ENCODE measurements at places on chromosomes 13 and 19.

GRCh38 chr13:95003019-95003813 lies 290.9 kb upstream of the SOX21 start:
- no peak for DNase-seq

DNA sequence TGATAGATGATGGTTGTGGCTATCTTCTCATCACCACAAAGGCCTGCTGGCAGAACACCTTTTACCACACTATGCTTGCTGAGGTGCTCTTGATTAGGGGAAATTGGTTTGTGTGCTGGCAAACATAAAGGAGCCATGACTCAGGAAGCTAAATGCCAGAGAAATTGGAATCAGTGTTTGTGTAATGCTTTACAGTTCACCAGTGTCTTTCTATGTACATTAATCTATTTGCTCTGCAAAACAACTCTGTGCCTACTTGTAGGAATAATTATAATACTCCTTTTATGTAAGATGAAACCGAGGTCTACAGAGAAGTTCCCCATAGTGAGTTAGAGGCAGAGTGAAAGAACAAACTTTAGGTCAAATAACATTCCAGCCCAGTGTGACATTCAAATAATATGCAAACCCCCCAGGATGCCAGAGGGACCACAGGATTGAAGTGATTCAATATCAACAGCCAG lies 390.5 kb upstream of the HTR2A start:
- DNase-seq: no peak

DNA sequence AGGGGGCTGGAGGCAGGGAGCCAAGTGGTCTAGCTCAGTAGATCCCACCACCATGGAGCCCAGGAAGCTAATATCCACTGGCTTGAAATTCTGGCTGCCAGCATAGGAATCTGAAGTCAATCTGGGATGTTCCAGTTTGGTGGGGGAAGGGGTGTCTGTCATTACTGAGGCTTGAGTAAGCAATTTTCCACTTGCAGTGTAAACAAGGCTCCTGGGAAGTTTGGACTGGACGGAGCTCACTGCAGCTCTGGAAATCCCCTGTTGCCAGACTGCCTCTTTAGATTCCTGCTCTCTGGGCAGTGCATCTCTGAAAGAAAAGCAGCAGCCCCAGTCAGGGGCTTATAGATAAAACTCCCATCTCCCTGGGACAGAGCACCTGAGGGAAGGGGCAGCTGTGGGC lies 349.2 kb upstream of the KLHL1 start:
- DNase-seq: no peak

DNA sequence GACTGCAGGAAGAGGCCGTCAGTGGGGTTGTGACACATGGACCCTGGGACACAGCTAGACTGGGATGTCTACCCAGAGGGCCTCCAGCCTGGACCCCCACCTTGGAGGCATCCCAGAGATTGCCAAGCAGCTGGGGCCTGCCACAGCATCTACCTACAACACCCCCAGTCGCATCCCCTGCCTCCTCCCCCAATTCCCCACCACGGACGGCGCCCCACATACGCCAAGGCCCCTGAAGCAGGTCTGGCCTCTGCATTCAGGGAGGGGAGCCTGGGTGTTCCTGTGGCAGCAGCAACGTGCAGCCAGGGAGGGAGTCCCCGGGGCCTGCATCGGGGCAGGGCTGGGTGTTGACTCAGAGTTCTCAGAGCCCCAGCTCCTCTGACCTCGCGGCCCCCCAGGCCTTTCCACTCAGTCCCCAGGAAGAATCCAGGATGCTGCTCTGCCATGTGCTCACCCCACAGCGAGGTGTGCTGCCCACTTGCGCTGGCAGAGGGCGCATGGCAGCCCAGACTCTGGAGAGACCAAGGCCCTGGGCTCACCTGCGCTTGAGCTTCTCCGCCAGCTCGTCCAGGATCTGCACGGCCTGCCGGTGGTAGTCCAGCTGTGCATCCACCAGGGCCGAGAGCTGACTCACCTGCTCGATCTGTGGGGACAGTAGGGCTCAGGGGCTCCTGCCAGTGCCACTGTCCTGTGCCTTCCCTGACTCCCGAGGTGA lies 19.6 kb downstream of the MPND start:
- DNase-seq: no peak

- DNase-seq: no peak
Measured at GRCh38 chr13:35629026-35629425, 152.5 kb upstream of the MAB21L1 start.

- no peak for DNase-seq
Measured at GRCh38 chr19:18368504-18369222, 17.3 kb upstream of the GDF15 start.

GRCh38 chr19:5547881-5548280 lies 19.9 kb downstream of the TINCR start:
- DNase-seq: peak; percentile 54

GRCh38 chr19:1567116-1567847 lies 843 bp downstream of the MEX3D start:
- no peak for DNase-seq

DNA sequence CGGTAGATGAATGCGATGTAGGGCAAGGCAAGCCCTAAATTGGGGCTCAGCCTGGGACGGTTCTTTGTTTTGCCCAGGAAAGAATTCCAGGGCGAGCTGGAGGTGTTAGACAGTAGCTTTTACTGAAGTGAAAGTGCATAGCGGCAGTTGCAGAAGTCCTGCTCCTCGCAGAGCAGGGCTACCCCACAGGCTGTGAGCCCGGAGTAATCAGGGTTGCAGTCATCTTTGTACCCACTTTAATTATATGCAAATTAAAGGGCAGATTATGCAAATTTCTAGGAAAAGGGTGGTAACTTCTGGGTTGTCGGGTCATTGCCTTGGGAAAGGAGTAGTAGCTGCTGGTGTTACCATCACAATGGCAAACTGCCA lies 30.5 kb downstream of the VAV1 start:
- no peak for DNase-seq

DNA sequence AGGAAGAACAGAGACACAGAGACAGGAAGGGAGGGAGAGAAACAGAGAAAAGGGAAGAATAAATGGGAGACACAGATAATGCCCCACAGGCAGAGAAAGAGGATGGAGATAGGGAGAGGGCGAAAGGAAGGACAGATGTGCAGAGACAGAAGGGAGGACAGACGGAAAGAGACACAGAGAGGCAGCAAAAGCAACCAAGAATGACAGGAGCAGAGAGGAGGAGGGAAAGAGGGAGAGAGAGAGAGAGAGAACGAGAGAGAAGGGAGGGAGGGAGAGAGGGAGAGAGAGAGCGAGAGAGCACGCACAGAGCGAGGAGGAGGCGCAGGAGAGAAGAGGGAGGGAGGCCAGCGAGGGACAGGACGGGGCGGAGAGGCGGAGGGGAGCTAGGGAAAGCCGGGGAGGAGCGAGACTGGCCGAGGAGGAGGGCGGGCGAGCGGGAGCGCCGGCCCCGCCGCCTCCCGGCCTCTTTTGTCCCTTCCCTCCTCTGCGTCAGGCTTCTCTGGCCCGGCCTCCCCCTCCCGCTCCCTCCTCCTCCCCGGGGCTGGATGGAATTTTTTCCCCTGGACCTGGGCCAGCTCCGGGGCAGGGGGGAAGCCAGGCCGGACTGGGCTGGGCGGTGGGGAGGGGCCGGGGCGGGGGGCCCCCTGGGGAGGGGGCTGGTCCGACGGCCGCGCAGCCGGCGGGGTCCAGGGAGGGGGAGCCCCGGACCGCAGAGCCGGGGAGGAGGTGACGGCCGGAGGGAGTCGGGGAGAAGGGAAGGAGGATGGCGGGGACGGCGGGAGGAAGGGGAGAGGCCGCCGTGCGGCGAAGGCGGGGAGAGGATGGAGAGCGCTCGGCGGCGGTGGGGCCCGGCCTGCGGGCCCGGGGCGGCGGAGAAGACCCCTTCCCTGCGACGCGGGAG lies 4.2 kb upstream of the SPACA6 start:
- DNase-seq: no peak

- no peak for DNase-seq
Measured at GRCh38 chr13:92175330-92175729, 776.9 kb downstream of the GPC5 start.

DNA sequence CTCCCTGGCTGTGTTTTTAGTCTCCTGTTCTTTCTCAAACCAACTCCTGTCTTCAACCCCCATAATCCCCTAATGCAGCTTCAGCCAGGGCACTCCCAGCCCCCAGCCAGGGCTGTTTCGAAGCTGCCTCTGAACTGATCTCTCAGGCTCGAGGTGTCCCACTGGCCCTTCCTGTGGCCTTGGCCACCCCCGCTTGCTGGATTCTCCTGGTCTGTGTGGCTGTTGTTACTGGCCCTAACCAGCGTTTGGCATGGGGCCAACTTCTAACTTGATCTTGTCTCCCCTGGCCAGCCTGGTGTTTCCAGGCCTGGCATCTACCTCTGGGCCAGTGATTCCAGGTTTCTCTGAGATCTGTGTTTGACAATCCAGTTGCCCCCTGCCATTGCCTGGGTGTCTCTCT lies 11.0 kb downstream of the XAB2 start:
- DNase-seq: no peak

- DNase-seq: peak; percentile 68
Measured at GRCh38 chr19:50377051-50377461, 799 bp downstream of the NR1H2 start.

DNA sequence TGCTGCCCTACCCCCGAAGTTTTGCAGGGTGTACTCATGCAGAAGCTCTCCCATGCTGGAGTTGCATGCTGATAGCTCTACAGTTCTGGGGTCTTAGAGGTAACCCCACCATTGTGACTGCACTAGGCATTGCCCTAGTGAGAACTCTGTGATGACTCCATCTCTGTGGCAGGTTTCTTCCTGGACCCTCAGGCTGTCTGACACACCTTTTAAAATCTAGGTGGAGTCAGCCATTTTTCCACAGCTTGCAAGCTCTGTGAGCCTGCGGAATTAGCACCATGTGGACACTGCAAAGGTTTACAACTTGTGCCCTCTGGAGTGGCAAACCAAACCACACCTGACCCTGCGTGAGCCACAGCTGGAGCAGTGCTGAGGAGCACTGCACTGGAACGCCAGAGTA lies 636.2 kb upstream of the SPRY2 start:
- no peak for DNase-seq

- DNase-seq: no peak
Measured at GRCh38 chr19:3003046-3003445, 25.7 kb downstream of the TLE6 start.

- no peak for DNase-seq
Measured at GRCh38 chr19:15635016-15635805, 5.5 kb upstream of the CYP4F3 start.

DNA sequence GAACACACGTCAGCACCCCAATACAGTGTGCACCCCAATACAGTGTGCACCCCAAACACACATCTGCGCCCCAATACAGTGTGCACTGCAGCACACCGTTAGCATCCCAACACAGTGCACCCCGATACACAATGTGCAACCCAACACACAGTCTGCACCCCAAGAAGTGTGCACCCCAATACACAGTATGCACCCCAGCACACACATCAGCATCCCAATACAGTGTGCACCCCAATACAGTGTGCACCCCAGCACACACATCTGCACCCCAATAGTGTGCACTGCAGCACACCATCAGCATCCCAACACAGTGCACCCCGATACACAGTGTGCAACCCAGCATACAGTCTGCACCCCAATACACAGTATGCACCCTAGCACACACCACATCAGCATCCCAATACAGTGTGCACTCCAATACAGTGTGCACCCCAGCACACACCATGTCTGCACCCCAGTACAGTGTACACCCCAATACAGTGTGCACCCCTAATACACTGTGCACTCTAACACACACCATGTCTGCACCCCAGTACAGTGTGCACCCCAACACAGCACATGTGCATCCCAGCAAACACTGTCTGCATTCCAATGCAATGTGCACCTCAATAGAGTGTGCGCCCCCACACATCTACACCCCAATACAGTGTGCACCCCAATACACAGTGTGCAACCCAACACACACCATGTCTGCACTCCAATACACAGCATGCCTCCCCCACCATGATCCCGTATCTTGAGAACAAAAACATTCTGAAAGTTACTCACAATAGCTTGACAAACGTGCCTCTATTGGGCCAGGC lies 855 bp upstream of the CARS2 start:
- no peak for DNase-seq

- DNase-seq: no peak
Measured at GRCh38 chr19:49415102-49415809, 8.0 kb downstream of the PTH2 start.

GRCh38 chr13:94708031-94708859 lies 4.1 kb downstream of the SOX21 start:
- DNase-seq: no peak

DNA sequence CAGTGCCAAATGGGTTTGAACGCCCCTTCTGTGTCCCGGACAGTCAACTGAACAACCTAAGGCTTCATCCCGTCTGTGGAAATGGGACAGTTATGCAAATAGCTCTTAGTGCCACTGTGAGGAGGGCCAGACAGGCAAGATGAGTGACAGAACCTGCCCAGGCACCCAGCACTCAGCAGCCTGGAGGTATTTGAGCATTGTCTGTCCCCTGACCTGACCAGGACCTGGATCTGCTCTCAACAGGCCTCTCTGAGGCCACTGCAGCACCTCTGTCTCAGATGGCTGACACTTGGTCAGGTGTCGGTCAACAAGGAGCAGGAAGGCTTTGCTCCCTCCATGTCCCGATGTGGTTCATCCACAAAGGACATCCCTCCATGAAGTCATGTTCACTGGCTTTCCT lies 67.9 kb downstream of the CCDC70 start:
- DNase-seq: no peak

DNA sequence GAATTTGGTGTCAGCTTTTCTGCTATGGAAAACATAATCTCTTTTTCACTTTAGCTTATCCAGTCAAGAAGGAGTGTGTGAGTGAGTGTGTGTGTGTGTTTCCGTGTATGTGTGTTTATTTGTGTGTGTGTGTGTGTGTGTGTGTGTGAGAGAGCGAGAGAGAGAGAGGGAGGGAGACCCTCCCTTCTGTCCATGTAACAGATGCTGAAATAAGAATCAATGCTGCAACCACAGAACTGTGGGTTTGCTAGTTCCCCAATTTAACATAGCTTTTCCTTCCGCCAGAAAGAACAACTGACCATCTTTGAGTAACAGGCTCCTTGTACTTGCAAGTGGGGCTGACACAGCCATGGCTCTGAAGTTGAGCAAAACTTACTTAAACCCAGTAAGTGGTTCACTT lies 5.2 kb downstream of the LCP1 start:
- DNase-seq: no peak

DNA sequence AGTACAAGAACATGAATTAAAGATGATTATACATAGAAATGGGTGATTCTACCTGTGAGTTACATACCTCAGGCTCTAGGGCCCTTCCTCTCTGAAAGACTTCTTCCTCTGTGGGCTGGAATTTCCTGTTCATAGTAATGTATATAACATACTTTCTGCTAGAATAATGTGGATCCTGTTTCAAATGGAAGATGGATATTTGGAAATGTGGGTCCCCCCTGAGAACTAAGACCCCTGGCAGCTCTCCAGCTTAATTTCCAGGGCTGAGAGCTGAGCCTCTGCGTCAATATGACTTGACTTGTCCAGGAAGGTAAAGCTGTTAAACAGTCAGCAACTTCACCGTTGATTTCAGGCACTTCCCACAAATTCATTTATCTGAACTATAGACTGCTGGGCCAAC lies 296.3 kb downstream of the NALCN start:
- no peak for DNase-seq

Measured in activated CD8-positive, alpha-beta memory T cell treated with anti-CD3 and anti-CD28 coated beads, Interleukin-2, amount 10 ng/mL, durations not matched to agents 7 days and 5 days (primary cell).